ENCODE measurements at places on chromosomes 4 and X. TPM values are rescaled to one million over a fixed set of nuclear protein-coding genes. Genes with fewer than 3 reads are reported as not detected.

TXK gene
- total RNA-seq: 0.05 TPM

UGT2B10 gene
- total RNA-seq: not detected

GRCh38 chrX:352582-353314 is 34.0 kb downstream of the PPP2R3B start:
- no peak for ATAC-seq

- no peak for ATAC-seq
These were observed 134.2 kb downstream of the EIF4E start for GRCh38 chr4:98794565-98795205.

- ATAC-seq: no peak
These were observed at the start of gene CD40LG for GRCh38 chrX:136647677-136648360. Gene CD40LG (plus strand): TSS chrX:136648158. CDS start chrX:136648249, 91 bp downstream.

GRCh38 chr4:38044060-38044459 is 83.9 kb downstream of the PTTG2 start:
- ATAC-seq: no peak

DNA sequence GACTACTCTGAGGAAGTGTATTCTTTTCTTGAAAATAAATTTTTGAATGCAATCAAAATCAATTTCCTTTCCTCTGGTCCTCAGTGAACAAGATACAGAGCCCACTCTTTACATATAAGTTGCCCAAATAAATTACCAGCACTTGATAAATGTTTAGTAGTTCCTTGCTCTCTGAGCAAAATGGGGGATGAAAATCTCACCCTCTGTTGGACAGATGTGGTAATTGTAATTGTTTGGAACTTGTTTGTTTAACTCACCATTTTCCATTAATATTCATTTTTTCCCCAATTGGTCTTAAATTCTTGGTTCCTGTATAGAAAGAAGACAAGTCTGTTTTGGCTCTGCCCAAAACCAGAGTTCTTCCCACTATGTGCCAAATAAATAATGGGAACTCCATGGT is 146.3 kb downstream of the LDB2 start:
- ATAC-seq: no peak

DNA sequence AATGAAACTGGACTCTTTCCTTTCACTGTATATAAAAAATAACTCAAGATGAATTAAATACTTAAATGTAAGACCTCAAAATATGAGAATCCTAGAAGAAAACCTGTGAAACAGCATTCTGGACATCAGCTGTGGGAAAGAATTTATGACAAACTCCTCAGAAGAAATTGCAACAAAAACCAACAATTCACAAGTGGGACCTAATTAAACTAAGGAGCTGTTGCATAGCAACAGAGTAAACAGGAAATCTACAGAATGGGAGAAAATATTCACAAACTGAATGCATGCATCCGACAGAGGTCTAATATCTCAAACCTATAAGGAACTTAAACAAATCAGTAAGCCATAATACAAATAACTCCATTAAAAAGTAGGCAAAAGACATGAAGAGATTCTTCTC is 851.7 kb upstream of the PCDH10 start:
- no peak for ATAC-seq

DNA sequence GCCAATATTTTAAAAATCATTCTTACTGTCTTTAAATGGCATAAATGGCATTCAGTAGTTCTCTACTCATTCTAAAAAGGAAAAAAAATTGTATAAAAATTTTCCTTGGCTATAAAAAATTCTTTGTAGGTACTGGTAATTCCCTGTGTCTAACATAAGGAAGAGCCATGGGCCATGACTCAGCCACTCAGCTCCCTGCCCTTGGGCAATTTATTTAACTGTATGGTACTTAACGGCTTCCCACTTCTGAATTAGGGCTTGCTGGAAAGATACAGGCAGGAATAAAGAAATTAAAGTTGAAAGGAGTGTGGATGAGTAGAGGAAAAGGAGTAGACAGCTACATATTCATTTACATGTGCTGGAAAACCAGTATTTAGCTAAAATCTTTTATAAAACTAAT is 30.6 kb downstream of the ABHD18 start:
- peak; percentile 81 for ATAC-seq

SH3TC1 gene
- total RNA-seq: 1.6 TPM

DNA sequence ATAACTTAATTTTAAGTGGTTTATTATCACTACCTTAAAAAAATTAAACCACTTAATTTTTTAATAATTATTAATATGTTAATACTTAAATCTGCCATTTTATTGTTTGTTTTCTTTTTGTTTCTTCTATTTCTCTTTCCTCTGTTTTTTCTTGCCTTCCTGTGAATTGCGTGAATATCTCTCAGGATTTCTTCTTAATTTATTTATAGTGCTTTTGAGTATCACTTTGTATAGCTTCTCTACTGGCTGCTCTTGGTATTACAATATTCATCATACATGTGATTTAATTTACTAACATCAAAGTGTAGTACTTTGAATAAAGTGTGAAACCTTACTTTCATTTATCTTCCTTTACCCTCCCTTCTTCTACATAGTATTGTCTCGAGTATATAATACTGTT is 349.5 kb upstream of the CPXCR1 start:
- ATAC-seq: no peak

DNA sequence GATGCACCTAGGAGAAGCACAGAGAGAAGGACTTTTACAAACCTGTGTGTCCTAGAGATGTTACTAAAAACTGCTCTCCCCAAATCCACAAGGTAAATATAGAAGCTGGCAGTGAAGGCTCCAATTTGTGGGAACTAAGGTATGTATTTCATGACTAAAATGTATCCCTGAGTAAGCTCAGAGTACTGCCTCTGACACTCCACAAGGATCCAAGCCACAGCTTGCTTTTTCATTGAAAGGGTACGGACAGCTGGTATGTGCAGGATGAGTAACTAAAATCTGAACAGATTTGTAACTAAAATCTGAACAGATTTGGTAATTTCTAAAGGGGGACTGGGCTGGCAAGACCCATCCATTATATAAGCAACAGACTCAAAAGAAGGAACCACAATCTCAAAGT is 187.6 kb downstream of the DCLK2 start:
- ATAC-seq: no peak

- ATAC-seq: peak; percentile 88
These were observed at the start of gene STBD1 for GRCh38 chr4:76305971-76306881. Gene STBD1 (plus strand): TSS chr4:76306733. CDS start chr4:76306770, 37 bp downstream.

- ATAC-seq: no peak
These were observed 1.8 kb downstream of the ARHGAP4 start for GRCh38 chrX:153924149-153924861.

SPIN4 gene
- total RNA-seq: 7.3 TPM

GRCh38 chr4:61505773-61506685 is 305.9 kb downstream of the ADGRL3 start:
- peak; percentile 59 for ATAC-seq

GRCh38 chr4:182126603-182127002 is 116.6 kb upstream of the TENM3 start:
- peak; percentile 51 for ATAC-seq

GRCh38 chr4:8819019-8819418 is 52.6 kb downstream of the HMX1 start:
- no peak for ATAC-seq

- ATAC-seq: no peak
These were observed 96.4 kb upstream of the C1GALT1C1 start for GRCh38 chrX:120726294-120726693.

MAGEA8 gene
- not detected for total RNA-seq

INPP4B gene
- total RNA-seq: 50.9 TPM

DNA sequence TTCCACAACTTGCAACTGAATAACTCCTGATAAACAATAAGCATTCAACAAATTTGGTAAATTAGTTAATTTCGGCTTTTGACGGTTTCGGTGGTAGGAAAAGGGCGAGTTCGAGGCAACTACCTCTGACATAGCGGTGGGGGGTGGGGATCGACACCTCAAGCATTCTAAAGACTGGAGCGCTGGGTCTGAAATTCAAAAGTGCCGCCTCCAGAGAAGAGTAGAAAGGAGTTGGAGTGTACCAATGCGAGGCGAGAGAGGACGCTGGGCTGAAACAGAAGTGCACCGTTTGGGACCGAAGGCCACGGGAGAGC is 725 bp downstream of the SMC1A start:
- ATAC-seq: peak; percentile 5

GRCh38 chrX:45518552-45518951 is 317.9 kb upstream of the DIPK2B start:
- no peak for ATAC-seq

DNA sequence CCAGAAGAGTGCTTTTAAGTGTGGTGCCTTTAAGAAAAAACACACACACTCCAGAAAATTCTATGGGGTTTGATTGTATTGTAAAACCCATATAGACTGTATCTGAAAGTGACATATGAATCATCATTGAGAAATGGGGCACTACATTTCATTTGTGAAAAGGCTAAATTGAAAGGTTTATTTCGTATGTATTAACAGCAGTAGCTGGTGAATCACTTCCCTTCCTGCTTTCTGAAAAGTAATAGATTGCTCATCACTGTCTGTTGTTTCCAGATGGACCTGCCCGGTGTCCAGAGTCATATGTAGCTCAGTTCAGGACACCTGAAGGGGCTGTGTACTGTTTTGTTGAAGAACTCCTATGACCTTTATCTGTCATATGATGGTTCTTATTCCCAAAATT is 28.1 kb upstream of the HPRT1 start:
- ATAC-seq: no peak

FGF5 gene
- 0.16 TPM for total RNA-seq

GRCh38 chr4:118350961-118351360 is 1.8 kb downstream of the PRSS12 start:
- no peak for ATAC-seq

GRCh38 chrX:150028692-150029091 is 90.4 kb upstream of the EOLA2 start:
- no peak for ATAC-seq

DNA sequence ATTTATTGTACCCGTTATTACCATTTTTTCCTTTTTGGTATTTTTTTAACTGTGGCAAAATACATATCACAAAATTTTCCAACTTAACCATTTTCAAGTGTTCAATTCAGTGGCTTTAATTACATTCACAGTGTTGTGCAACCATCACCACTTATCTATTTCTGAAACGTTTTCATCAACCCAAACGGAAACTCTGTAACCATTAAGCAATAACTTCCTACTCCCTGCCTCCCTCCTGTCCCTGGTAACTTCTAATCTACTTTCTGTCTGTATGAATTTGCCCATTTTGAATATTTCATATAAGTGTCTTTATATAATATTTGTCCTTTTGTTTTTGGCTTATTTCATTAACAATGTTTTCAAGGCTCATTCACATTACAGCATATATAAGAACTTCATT is 57.4 kb upstream of the MSN start:
- ATAC-seq: no peak

DNA sequence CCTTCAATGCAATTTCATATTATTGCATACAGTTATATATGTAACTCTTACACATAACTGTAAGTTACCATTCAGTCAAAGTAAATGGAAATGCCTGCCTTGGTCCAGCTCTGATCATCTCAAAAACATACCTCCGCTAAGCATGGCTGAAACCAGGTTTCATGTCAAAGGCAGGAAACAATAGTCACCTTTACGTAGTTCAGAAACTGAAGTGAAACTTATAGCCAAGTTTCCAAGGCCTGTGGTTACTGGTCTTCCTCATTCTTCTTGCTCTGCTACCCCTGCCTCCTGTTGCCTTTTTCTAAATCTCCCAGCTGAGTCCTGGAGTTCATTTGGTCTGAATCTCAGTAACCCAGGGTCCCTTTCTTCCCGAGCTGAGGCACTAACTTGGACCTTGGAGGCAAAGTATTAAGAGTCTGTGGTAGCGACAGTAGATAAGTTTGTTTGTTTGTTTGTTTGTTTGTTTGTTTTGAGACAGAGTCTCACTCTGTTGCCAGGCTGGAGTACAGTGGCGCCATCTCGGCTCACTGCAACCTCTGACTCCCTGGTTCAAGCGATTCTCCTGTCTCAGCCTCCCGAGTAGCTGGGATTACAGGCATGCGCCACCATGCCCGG is 30.8 kb downstream of the DAPP1 start:
- ATAC-seq: no peak
